Large intestine (tissue), 12 donors: ENCODE measurements at places on chromosomes 6 and 20.
A peak's percentile ranks its signal among the peaks of the same experiment; 100 is the strongest.

GRCh38 chr6:151808371-151809241 lies 1.1 kb downstream of the ESR1 start:
- no peaks in the 10 kb centered on the region for H3K36me3 ChIP-seq
- H3K27ac ChIP-seq = no peak overlapping the region
- peak; percentile 1 for DNase-seq
- no peaks in the 10 kb centered on the region for H3K4me1 ChIP-seq

- no peaks in the 10 kb centered on the region for H3K4me1 ChIP-seq
- no peaks in the 10 kb centered on the region for H3K36me3 ChIP-seq
- H3K27ac ChIP-seq = no peak overlapping the region
Observed at GRCh38 chr6:29762051-29762450, 38.8 kb downstream of the HLA-F start.

DNA sequence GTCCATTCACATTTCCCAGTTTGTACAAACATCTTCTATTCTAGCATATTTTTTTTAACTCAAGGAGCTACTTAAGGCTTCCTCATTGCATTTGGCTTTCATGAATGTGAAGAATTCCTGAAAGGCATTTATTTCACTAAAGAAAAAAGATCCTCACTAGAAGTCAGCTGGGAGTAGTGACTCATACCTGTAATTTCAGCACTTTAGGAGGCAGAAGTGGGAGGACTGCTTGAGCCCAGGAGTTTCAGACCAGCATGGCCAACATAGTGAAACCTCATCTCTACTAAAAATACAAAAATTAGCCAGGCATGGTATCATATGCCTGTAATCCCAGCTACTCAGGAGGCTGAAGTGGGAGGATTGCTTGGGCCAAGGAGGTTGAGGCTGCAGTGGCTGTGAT lies 30.9 kb upstream of the XRN2 start:
- no peak overlapping the region for H3K4me3 ChIP-seq
- no peak for DNase-seq
- H3K27me3 ChIP-seq = no peaks in the 10 kb centered on the region
- no peak overlapping the region for H3K27ac ChIP-seq
- H3K4me1 ChIP-seq = no peaks in the 10 kb centered on the region
- no peaks in the 10 kb centered on the region for H3K36me3 ChIP-seq

DNA sequence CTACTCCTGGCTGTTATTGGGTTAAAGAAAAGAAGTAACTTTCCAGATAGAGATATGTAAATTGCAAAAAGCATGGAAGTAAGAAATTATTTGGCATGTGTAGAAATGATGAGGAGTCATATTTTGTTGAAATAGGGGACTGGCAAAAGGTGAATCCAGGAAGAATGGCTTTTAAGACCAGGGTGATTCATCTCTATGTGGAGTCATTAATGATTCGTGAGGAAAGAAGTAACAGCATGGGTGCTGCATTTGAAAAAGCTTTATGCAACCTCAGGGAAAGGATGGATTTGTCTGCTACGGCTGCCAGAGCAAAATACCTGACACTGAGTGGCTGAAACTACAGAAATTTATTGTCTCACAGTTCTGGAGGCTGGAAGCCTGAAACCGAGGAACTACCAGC lies 14.8 kb upstream of the SYNE1 start:
- H3K4me1 ChIP-seq = no peaks in the 10 kb centered on the region
- no peaks in the 10 kb centered on the region for H3K27me3 ChIP-seq
- H3K27ac ChIP-seq = no peak overlapping the region
- no peak overlapping the region for H3K4me3 ChIP-seq
- no peak for DNase-seq

- DNase-seq = no peak
- H3K27me3 ChIP-seq = no peaks in the 10 kb centered on the region
- H3K36me3 ChIP-seq = no peaks in the 10 kb centered on the region
- no peak overlapping the region for H3K27ac ChIP-seq
- H3K4me3 ChIP-seq = no peak overlapping the region
- no peaks in the 10 kb centered on the region for H3K4me1 ChIP-seq
Observed at GRCh38 chr6:127178746-127179145, 60.3 kb downstream of the RSPO3 start.

DNA sequence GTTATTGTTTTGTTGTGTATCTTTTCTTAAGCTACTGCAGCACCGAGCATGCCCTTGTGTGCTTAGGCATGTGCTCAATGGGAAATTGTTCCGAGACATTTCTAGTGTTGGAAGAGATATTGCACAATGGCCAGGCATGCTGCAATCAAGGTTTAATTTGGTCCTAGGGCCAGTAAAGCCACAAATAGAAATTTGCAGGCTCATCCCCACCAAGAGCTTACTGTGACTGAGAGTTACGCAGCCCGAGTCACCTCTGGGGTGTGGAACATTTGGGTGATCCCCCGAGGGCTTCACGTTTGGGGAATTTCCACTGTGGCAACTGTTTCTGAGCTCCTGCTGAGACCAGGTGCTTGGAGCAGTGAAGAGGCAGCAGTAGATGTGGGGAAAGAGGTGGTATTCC lies 65.8 kb downstream of the ADTRP start:
- H3K4me1 ChIP-seq = no peaks in the 10 kb centered on the region
- no peak overlapping the region for H3K27ac ChIP-seq
- no peaks in the 10 kb centered on the region for H3K27me3 ChIP-seq

DNA sequence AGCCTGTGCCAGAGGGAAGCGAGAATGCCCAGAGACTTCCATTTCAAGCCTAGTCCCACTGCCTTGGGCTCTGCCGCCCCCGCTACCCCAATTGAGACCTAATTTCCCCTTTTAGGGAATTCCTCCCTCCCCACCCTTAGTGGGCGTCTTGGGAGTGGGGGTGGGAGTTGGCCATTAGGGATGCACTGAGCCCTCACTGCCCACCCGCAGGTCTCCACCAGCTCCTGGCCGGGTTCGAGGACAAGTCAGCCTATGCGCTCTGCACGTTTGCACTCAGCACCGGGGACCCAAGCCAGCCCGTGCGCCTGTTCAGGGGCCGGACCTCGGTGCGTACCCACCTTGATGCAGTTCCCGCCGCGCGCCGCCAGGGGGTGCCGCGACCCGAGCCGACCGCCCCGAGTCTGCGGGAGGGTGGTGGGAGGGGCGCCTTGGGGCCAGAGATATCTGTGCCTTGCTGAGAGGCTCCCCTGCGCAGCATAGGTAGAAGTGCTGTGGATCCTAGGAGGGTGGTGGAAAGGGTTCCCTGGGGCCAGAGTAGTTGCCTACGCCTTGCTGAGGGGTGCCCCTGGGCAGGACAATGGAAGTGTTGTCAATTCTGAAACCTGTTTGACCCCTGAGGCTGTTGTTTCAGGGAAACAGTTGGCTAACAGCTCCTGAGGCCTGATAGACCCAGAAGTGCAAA lies 9.2 kb downstream of the ITPA start:
- H3K4me3 ChIP-seq = no peak overlapping the region
- no peaks in the 10 kb centered on the region for H3K27me3 ChIP-seq
- H3K4me1 ChIP-seq = no peaks in the 10 kb centered on the region
- peak; percentile 54 for DNase-seq
- H3K36me3 ChIP-seq = peaks cover 52% of the 10 kb centered on the region

GRCh38 chr6:12151433-12151820 lies 138.7 kb upstream of the EDN1 start:
- DNase-seq = peak; percentile 35
- H3K4me3 ChIP-seq = no peak overlapping the region
- no peaks in the 10 kb centered on the region for H3K4me1 ChIP-seq
- H3K27me3 ChIP-seq = no peaks in the 10 kb centered on the region
- no peak overlapping the region for H3K27ac ChIP-seq
- H3K36me3 ChIP-seq = peaks cover 8% of the 10 kb centered on the region

DNA sequence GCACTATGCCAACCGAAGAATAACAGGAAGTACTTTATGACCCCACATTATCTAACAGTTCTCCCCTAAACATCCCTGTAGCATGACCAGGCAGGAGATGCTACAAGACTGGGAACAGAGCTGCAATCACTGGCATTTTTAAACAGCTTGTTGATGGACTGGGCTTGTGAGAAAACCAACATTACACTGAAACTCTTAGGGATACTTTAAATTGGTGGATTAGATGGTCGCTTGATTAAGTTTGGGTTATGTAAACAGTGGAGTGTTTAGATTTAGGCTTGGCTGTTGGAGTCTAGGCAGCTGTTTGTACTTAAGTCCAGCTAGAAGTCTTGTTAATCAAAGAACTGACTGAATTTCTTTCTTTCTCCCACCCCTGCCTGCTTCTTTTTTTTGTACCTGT lies 234.1 kb upstream of the BMP2 start:
- DNase-seq = no peak
- H3K4me1 ChIP-seq = no peaks in the 10 kb centered on the region
- no peaks in the 10 kb centered on the region for H3K36me3 ChIP-seq
- no peak overlapping the region for H3K27ac ChIP-seq

DNA sequence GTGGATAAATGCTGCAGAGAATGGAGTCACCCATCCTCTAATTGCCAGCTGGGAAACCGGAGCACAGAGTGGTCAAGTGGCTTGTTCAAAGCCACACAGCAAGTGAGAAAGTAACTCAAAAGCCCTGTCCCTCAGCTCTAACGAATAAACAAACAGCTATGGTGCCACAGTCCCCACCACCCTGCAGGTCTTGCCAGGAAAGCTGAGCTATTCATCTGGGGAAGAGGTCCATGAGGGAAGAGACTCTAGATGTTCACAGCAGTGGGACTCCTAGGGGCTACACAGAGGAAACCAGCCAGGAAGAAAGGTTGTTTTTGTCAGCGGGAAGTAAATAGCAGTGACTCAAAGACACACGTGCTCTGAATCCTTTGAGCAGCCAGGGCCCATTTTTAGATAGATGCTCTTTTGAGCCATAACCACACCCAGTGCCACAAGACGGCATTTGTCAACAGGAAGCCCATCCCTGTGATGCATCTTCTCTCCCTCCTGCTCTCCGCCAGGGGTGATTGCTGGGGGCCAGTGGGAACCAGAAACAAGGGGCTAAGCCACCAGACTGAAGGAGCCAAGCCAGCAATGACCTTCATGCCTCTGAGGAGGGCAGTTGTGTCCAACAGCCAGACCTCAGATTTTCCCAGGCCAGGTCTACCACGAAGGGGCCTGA lies 32.4 kb upstream of the TCP11 start:
- H3K4me1 ChIP-seq = no peaks in the 10 kb centered on the region
- H3K27me3 ChIP-seq = peaks cover 5% of the 10 kb centered on the region
- DNase-seq = no peak
- no peak overlapping the region for H3K4me3 ChIP-seq
- H3K27ac ChIP-seq = no peak overlapping the region

- H3K4me3 ChIP-seq = no peak overlapping the region
- H3K27me3 ChIP-seq = no peaks in the 10 kb centered on the region
- H3K36me3 ChIP-seq = peaks cover 13% of the 10 kb centered on the region
- no peak overlapping the region for H3K27ac ChIP-seq
Observed at GRCh38 chr6:79201143-79201542, 33.3 kb downstream of the HMGN3 start.

- no peak for DNase-seq
- H3K4me3 ChIP-seq = peak overlapping the region; percentile 31
- peaks cover 60% of the 10 kb centered on the region for H3K27me3 ChIP-seq
- H3K36me3 ChIP-seq = no peaks in the 10 kb centered on the region
Observed at GRCh38 chr20:17225851-17226409, 910 bp upstream of the PCSK2 start.
